ENCODE measurements at places on chromosomes 5 and 9.
A peak's percentile ranks its signal among the peaks of the same experiment; 100 is the strongest.

- peak; percentile 60 for DNase-seq
These were observed 309.7 kb downstream of the TLE1 start for GRCh38 chr9:81379655-81380054.

DNA sequence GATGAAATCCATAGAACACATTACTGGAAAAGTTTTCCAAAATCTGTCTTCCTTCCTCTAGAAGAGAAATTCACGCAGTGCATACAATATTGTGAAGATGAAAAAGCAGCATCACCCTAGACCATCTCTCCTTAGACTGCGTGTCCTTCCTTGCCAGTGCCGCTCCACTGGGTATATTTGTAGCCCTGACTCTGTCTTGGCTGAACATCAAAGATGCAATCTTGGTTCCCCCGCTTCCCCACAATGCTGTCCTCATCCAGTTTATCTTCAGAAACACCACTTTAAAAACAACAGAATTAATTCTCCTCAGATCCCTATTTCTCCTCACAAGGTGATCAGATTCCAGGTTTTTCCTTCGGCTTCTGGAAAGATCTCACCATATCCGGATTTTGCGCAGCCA is 53.9 kb downstream of the ROR2 start:
- DNase-seq: no peak

DNA sequence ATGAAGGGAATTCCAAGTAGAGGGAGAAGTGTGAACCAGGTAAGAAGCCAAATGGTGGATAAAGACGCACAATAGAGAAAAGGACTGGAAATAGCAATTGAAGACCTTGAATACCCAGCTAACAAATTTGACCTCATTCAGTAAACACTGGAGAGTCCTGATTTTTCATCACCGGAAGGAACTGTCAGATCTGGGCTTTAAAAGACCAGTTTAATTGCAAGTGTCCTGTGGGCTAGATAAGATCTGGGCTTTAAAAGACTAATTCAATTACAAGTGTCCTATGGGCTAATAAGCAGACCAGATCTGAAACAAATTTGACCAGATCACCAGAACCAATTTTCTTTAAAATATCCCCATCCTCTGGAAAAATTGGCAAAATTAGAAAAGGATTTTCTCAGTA is 380.0 kb downstream of the ACTL7B start:
- DNase-seq: peak; percentile 37

- DNase-seq: peak; percentile 98
These were observed 738.6 kb upstream of the ZNF608 start for GRCh38 chr5:125484742-125485641.

- no peak for DNase-seq
These were observed 56.6 kb downstream of the RASEF start for GRCh38 chr9:83006378-83006777.

DNA sequence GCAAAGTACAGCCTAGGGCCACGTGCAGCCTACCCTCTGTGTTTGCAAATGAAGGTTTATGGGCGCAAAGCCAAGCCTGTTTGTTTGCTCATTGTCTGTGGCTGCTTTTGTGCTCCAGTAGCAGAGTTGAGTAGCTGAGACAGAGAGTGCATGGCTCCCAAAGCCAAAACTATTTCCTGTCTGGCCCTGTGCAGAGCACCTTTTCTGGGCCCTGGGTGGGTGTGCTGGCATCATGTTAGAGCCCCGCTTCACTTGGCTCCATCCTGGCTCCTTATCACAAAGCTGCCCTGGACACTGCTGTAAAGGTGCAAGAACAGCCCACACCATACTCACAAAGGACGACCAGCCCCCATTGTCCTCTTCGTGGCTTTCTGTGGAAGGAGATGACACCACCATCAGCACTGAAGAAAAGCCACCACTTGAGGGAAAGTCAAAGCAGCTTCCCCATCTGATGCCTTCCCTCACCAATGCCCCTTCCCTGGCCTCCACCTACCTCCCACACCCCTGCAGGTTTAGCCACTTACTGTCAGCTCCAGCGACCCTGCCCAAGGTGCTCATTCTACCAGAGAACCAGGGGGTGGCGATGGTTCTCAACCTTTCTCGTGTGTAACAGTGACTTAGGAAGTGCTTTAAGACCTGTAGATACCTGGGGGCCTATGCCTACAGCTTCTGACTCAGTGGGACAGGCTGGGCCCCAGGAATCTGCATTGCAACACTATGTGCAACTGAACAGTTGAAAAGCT is 23.4 kb downstream of the LCP2 start:
- DNase-seq: no peak

GRCh38 chr9:132957805-132958204 is 13.4 kb upstream of the TSC1 start:
- DNase-seq: no peak

DNA sequence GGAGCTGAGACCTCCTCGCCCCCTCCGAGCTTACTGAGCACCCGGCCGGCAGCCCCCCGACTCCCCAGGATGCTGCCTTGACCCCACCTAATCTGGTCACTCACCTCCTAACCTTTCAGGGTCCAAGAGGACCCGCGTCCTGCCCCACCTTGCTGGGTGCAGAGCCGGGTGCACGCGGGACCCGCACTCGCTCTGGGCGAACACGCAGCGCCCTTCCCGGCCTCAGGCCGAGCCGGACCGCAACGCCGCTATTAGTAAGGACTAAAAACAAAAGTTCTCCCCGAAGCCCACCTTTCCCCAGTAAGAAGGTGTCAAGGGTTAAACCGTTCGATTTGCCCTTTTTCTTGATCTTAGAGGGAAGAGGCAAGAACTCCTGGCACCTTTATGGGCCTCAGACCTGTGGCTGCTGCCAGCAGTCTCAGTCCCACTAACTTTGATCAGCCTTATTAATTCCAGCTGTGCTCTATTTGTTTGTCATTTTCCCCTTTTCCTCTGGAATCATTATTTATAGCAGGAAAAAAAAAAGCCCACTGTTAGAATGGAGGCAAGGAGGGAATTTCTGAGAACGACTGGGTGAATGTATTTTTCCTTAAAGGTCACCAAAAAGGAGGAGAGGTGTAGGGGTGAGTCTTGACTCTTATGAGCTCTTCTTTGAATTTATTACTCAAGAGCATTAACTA is 10.5 kb downstream of the IRX2 start:
- DNase-seq: no peak

- no peak for DNase-seq
These were observed 16.7 kb downstream of the SLC25A25 start for GRCh38 chr9:128084746-128085145.

DNA sequence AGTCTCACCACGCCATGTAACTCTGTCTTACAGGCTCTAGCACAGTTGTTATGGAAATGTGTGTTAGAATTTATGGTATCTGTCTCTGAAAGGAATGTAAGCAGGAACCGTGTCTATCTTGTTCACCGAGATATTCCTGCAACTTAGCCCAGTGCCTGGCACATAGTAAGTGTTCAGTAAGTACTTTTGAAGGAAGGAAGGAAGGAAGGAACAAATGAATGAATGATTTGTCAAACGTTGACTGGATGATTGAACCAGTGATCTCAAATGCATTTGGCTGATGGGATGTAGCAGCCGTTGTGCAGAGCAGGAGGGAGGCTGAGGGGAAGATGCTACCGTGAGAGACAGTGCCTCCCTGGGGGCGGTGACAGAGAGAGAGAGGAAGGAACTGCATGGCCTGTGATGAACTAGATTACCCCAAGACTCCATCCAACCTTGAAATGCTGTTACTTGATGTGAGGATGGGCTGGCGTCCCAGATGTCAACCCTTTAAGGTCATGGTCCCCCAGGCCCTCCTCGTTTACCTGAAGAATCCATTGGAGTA is 47.5 kb upstream of the PPARGC1B start:
- DNase-seq: no peak
